ENCODE measurements at places on chromosomes 1 and 21.
A peak's percentile ranks its signal among the peaks of the same experiment; 100 is the strongest.

DNA sequence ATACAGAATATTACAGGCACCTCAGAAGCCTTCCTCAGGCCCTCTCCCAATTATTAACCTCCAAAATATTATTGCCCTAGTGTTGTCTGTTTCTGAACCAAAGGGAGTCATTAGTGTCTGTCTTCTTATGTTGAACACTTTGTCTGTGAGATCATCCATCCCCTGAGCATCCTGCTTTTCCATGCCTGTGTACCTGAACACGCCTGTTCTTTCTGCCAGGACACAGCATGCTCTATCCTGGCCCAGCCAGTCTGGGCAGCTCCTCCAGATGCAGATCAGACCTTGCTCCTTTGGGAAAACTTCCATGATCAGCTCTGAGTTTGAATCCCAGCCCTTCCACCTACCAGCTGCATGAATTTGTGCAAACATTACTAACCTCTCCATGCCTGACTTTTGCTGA is 11.0 kb upstream of the CDC42 start:
- DNase-seq: no peak

DNA sequence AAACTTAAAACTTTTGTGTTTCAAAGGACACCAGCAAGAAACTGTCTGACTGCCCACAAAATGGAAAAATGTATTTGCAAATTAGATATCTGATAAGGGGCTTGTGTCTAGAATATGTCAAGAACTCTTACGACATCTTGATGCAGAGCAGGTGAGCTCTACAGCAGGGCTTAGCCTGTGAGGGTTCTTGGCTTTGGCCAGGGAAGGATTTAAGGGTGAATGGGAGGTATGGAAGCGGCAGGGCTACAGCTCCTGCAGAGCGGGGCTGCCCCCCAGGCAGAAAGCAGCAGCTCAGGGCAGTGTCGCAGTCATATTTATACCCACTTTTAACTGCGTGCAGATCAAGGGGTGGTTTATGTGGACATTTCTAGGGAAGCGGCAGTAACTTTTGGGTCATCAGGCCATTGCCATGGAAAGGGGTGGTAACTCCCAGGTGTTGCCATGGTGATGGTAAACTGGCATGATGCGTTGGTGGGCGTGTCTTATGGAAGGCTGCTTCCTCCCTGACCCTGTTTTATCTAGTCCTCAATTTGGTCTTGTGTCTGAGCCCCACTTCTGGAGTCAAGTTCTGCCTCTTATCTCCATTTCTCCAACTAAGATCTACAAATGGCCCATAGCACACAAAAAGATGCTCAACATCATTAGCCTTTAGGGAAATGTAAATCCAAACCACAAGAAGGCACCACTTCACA is 23.2 kb downstream of the MORN1 start:
- no peak for DNase-seq

DNA sequence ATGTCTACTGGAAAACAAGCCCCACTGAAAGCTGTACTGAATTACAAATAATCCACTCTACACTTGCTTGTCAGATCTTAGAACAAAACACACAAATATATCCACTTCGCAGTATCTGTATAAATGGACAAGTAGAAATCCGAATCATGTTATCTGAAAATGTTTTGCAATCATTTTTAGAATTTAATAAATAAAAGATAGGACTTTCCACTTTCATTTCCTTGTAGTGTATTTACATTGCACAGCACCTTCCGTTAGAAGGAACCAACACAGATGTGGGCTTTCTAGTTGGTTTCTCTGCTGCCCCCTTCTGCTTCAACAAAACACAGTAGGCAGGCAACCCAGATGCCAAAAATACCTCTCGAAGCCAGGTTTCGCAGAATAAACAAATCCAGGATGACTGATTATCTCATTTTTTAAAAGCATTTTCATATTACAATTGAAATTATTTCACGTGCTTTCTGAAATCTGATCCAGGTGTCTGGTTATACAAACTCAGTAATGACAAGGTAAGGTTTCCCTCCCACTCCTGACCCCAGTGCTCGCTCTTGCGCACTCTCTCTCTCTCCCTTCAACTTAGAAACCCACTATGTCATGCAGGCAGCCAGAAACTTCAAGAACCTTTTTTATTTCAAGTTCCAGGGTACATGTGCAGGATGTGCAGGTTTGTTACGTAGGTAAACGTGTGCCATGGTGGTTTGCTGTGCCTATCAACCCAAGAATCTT is 389.9 kb downstream of the SMYD3 start:
- peak; percentile 64 for DNase-seq

- DNase-seq: no peak
These were observed 35.8 kb downstream of the HHAT start for GRCh38 chr1:210364479-210364878.

GRCh38 chr1:198443365-198444233 is 96.9 kb downstream of the ATP6V1G3 start:
- peak; percentile 98 for DNase-seq

GRCh38 chr1:17538428-17539117 is 925 bp upstream of the ARHGEF10L start:
- peak; percentile 44 for DNase-seq

DNA sequence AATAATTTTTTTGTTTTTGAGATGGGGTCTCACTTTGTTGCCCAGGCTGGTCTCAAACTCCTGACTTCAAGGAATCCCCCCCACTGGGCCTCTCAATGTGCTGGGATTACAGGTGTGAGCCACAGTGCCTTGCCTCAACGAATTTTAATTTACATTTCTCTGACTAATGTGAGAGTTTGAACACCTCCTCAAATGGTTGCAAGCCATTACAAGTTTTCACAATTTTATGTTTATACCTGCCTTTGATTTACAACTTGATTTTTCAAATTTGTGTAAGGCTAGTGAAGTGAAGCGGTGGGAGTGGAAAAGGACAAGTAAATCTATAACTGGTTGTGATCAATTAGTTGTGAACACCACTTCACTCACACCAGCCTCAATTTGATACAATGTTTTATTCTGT is 8.9 kb upstream of the RHBDL2 start:
- no peak for DNase-seq

DNA sequence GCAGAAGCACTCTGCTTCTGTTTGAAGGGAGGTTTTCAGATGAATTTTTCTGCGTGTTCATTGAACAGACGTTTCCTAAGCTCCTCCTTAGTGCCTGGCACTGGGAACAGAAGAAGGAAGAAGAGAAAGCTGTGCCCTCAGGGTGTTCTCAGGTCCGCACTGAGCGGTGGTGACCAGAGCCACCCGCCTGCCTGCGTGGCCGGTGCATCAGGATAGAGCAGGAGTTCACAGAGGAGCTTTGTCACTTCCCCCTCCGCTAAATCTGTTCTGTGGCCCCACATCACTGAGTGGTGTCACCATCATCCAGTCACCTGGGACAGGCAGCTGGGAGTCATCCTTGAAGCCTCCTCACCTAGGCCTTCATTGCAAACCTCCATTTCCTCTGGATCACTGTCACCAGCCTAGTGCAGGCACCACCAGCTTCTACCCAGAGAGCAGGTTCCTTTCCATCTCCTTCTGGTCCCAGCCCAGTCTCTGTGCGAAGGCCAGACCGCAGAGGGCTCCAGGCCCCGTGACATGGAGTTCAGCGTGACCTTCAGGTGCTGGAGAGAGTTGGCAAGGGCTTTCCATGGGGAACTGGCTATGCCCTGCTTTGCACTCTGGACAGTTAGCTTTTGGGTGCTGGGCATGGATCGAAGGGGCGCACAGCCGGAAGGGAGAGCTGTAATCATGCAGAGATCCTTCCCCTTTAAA is 21.7 kb downstream of the PARK7 start:
- DNase-seq: no peak

DNA sequence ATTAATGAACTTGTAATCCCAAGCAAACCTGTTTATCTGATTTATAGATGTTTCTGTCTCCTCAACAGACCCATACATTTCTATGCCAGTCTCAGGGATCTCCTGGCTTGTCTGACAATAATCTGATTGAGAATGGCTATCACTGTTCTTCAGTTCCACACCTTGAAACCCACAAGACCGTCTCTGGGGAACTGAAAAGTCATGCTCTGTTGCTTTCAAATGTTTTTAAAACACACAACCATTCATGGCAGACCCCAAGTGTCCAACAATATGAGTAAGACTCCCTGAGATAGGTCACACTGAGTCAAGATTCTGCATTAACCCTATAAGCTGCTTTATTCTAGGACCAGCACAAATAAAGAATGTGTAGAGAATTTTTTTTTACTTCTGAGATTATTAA is 611.2 kb upstream of the PLXNA2 start:
- no peak for DNase-seq

GRCh38 chr1:11180342-11180744 is 8.8 kb upstream of the ANGPTL7 start:
- DNase-seq: peak; percentile 49

- DNase-seq: peak; percentile 45
These were observed 160.9 kb downstream of the GABPA start for GRCh38 chr21:25895565-25896205.

DNA sequence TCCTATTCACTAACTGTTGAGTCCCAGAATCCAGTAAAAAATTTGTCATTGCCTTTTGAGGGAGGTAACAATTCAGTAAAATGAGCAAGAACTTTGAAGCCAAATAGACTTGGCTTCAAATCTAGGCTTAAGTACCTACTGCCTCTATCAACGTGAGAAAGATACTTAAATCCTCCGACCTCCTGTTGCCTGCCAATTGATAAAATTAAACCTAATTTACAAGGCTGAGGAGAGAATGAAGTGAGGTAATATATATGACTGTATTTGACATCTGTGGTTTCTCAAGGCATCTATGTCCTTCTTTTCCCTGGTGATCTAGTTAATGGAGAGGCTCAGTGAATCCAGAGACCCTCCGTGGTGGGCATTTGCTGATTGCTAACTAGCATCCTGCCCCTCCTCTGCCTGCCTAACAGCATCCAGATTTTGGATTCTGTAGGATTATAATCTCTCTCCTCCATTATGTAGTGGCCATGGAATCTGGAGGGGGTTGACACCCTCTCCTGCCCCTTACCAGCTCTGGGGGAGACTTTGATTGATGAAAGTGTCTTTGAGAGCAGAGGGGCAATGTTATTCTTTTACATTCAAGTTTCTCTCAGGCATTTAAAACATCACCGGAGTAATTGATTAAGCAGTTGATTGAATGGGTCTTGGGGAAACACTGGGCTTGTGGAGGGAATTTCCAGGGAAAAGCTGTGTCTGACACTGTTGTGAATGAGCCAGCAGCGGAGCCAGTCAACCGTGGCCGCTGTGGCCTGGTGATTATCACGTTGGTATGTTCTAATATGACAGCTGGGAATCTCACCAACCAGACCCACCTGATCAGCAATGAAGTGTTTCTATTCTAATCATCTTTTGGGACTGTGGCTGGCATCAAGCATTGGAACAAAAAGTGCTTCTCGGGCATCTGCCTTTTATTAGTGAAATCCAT is 140.7 kb upstream of the FAM78B start:
- no peak for DNase-seq

GRCh38 chr1:153553830-153554541 is 4.9 kb upstream of the S100A3 start:
- no peak for DNase-seq

DNA sequence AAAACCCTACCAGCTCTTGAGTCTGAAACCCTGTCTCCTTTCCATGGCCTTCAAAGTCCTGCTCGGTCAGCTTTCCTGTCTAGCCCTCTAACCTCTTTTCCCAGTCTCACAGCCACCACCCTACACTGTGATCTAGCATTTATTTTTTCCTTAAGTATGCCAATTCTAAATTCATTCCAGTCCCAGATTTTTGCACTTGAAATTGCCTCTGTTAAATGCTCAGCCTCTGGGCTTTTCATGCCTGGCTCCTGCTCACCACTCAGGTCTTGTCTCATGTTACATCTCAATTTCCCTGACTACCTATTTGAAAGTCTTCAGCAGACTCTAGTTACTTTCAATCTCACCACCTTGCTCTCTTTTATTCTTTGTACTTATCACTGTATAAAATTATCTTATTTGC is 176.2 kb downstream of the ADGRL4 start:
- DNase-seq: no peak

DNA sequence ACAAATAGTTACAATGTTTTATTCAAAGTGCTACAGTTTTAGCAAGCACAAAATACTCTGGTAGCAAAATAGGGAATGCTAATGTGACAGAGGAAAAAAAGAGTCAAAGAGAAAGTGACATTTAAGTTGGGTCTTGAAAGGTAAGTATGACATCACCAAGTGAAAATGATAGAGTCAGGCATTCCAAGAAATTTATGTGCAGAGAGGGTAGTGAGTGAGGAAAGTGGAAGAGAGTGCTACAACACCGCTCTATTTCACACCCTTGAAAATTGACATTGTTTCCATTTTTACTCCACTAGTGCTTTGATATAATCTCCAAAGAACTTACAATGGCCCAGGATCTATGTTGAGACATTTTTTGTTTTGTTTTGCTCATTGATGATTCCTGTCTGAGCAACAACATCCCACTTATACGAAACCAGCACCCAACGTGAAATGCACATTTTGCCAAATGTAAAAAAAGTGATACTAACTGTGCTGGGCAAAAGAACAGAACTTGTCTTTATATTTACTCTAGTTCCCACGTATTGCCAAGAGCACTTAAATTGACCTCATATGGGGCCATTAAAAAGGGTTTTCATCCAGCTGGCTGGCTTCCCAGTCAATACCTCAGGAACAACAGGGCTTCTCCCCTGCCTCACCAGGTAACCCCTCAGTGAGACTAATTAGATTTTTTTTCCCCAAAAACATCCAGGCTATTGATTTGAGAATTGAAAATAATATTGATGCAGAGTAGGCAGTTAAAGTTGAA is 206.3 kb upstream of the NR5A2 start:
- no peak for DNase-seq

DNA sequence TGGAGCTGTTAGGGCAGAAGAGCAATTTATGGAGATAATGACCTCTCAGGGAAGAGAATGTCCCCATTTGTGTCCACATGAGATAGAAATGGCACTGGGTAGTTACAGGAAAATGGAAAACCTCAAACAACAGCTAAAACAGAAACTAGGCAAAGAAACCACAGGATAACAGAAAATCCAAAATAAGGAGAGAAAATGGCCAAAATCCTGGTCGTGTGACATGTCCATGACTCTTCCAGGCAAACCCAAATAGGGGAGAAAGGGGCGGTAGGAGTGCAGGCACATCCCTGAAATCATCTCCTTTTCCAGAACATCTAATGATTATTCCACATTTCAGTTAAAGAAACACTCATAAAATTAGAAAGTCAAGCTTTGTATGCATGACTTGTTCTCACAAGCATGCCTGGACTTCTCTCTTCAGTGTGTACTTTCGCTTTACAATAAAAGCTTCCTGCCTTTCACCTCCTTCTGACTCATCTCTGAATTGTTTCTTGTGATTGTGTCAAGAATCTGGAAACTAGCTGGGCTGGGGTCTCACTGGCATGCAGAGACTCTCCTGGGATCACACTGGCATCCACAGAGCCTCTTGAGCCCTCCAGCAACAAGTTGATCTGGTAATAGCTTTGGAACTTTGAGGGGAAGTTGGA is 171.4 kb upstream of the ZP4 start:
- peak; percentile 29 for DNase-seq

All from IMR-90 (cell line).